ENCODE measurements at places on chromosomes 5 and 9. TPM values are rescaled to one million over a fixed set of nuclear protein-coding genes. Genes with fewer than 3 reads are reported as not detected.

- no peak for DNase-seq
These were observed 272.1 kb upstream of the IZUMO3 start for GRCh38 chr9:24817756-24818155.

The RIMOC1 gene
- 14.8 TPM for total RNA-seq

The S100Z gene
- not detected for total RNA-seq

The PGM5 gene
- total RNA-seq = 1.4 TPM

- no peak for DNase-seq
These were observed 89.7 kb upstream of the NR4A3 start for GRCh38 chr9:99731950-99732349.

GRCh38 chr9:123867034-123867433 lies 62.9 kb downstream of the DENND1A start:
- no peak for DNase-seq

- no peak for DNase-seq
These were observed 173.0 kb downstream of the HINT1 start for GRCh38 chr5:130992095-130992494.

The SLC36A3 gene
- not detected for total RNA-seq

The RXFP3 gene
- not detected for total RNA-seq

- no peak for DNase-seq
These were observed 4.4 kb upstream of the BASP1 start for GRCh38 chr5:17212996-17213395.

The BASP1 gene
- 57.8 TPM for total RNA-seq

DNA sequence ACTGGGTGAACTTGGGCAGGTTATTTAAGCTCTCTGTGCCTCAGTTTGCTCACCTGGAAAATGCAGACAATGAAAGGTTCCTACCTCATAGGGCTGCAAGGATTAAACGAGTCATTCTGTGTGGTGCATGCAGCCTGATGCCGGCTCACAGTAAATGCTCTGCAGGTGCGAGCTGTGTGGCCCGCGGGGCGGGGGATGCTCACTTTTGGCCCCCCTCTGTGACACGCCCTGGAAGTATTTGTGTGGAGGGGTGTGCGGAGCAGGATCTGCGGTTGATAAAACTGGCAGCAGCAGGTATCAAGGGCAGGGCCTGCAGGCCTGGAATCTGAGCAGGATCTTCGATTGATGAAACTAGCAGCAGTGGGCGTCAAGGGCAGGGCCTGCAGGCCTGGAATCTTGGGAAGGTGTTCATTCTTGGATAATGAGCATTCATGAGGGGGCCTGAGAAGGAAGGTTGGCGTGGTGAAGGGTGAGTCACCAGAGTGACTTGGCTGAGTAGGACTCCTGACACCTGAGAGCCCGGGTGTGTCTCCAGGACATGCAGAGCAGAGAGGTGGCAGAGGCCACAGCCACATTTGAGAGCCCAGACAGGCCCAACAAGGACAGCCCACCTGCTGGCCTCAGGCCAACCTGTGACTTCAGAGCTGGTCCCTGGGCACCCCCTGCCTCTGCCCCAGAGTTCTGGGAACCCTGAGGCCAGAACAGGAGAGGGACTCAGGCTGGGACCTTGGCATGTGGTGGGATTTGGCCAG lies 11.9 kb downstream of the UNC5A start:
- no peak for DNase-seq

The RNF145 gene
- 86.6 TPM for total RNA-seq

GRCh38 chr9:136055715-136056545 lies 39.2 kb downstream of the NACC2 start:
- no peak for DNase-seq

- DNase-seq = no peak
These were observed 75.0 kb downstream of the TTC39B start for GRCh38 chr9:15231788-15232635.

GRCh38 chr5:128341056-128341455 lies 197.0 kb downstream of the FBN2 start:
- DNase-seq = no peak

The HBEGF gene
- 59.6 TPM for total RNA-seq

DNA sequence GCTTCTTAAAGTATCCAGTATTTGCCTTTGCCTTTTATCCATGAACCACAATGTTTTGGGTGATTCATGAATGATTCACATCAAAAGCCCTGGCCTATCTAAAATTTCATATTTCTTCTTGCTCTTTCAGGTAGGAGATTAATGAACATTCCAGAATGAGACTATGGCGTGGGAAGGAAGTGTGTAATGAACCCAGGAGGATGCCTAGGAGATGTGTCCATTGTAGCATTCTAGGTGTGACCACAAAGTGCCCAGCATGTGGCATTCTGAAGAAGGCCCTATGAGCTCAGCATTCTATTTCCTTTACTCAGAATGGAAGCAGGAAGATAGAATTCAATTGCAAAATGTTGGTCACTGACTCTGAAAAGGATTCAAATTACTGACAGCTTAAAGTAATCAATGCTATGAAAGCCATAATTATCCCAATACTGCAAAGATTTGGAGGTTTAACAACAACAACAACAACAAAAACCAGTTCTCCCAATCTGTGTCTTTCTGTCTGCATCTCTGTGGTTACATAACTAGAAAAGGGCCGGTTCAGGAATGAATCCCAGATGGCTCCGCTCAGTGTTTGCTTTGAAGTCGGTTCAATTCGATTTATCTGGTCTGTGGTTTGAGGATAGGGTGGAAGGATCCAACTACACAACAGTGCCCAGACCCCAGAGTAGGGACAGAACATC lies 126.7 kb downstream of the FOXD1 start:
- no peak for DNase-seq

DNA sequence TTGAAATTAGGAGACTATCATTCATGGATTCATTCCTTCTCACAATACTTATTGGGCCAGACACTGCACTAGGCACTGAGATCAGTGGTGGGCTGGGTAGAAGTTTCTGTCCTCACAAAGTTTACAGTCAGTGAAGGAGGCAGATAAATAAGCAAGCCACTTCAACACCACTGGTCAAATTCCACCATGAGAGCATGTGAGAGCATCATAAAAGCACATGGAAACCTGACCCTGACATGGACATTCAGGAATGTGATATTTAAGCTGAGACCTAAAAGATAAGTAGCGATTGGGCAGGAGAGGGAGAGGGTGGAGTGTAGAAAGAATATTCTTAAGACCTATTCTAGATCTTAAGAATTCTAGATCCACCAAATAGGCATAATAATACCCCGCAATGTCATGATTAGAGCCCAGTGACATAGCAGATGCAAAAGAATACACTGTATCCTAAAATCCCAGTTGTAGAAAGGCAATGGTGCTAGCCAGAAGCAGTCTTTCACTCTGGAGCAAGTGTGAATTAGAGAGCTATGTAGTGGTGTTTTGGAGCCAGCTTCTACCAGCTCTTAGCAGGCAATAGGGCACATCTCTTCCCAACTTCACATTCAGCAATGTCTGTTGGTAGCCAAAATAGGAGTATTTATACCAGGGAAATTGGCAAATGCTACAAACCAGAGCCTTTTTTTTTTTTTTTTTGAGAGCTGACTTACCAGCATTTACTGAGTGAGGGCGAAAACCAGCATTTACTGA lies 46.4 kb downstream of the SH3RF2 start:
- no peak for DNase-seq

DNA sequence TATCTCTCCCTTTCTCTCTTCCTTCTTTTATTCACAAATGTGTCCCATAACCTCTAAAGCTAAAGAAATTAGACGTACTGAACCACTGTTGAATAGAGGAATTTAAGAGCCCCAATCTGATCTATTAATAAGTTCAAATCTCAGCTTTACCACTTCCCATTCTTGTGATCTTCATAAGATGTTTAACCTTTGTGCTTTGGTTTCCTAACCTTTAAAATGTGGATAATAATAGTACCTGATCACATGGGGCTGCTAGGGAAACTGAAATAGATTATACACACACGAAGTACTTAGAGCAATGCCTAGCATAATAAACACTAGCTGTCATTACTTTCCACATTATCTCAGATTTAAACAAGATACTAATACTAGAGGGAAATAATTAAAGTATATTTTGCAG lies 324.3 kb upstream of the SEMA6A start:
- no peak for DNase-seq

DNA sequence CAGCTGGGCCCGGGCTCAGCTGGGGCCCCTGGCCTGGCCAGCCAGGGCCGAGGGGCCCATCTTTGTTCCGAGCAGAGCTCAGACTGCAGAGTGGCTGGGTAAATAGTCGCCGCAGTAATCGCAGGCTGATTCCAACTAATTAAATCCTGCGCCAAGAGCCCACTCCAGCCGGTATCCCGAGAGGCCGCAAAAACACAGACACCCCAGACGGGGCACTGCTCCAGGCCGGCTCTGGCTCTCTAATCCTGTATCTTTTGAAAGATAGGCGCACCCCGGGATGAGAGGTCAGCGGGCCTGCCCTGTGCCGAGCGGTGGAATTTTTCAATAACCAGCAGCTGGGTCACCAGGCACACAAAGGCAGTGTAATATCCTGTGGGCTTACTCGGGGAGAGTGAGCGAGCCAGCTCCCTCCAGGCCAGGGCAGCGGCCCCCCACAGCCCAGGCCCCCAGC lies 57.7 kb downstream of the LMX1B start:
- no peak for DNase-seq

DNA sequence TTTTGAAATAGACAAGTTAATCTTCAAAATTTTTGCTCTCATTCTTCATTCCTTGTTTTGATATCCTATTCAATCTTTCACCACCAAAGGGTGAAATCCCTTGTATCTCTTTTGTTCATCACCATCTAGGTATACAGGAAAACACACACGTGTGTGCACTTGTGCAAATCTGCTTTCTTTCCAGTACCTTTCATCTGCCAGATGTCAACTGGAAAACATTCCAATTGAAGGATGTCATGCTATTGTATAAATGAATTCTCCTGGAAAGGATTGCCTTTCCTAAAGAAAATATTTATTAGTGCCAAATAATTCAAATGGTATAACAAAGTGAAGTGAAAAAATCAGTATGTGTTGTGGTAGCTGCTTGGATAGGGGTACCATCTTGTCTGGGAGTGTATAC lies 123.7 kb downstream of the RANBP17 start:
- no peak for DNase-seq

GRCh38 chr5:9207817-9208418 lies 338.0 kb downstream of the SEMA5A start:
- peak; percentile 3 for DNase-seq

GRCh38 chr9:72247549-72247948 lies 98.3 kb downstream of the GDA start:
- DNase-seq = no peak

- DNase-seq = no peak
These were observed 29.4 kb downstream of the OLFM1 start for GRCh38 chr9:135116881-135117280.

DNA sequence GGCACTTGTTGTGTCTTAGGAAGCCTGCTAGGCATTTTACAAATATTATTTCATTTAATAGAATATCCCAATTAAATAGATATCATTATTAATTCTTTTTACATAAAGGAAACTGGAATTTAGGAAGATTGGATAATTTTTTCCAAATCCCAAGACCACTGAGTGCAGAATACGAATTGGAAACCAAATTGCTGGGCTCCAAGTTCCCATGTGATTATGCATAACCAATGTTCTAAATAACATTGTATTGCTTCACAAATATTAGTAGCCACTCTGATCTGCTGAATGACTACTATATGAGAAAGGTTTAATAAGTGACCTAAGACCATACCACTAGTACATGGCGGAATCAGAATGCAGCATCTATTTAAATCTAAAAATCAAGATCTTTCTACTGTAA lies 57.7 kb downstream of the ALDH1A1 start:
- DNase-seq = no peak

DNA sequence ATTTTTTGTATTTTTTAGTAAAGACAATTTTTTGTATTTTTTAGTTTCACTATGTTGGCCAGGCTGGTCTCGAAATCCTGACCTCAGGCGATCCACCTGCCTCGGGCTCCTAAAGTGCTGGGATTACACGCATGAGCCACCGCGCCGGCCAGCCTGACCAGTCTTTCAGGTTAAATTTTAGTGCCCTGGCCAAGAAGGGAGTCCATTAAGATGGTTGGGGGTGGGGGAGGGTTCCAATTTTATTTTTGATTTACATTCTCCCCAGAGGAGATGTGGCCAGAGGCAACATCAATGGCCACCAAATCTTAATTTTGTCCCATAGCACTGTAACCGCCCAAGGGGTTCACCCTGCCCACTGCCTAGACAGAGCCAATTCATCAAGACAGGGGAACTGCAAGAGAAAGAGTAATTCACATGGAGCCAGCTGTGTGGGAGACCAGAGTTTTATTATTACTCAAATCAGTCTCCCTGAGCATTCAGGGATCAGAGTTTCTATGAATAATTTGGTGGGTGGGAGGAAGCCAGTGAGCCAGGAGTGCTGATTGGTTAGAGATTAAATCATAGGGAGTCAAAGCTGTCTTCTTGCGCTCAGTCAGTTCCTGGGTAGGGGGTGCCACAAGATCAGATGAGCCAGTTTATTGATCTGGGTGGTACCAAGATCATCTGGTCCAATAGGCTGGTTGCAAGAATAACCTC lies 24.7 kb downstream of the TBCA start:
- no peak for DNase-seq

- DNase-seq = no peak
These were observed 607 bp upstream of the KLHL3 start for GRCh38 chr5:137736496-137736895.

- peak; percentile 47 for DNase-seq
These were observed 250.2 kb upstream of the PTGER4 start for GRCh38 chr5:40429258-40430100.

The QRFP gene
- total RNA-seq = not detected

DNA sequence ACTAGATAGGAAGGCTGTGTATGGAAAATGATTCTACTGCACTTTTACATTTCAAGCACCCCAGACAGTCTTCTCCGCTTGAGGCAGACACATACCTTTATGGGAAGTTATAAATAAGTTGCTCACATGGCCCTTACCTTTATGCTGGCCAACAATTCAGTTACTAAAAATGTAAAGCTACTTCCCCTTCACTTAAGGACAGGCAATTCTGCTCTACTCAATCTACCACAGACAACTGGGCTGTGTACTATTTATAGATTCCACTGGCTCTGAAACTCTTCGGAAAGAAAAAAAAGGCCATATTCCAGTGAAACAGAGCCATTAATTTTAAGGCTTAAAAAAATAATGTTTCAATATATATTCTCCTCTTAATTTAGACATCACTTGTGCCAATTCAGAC lies 59.4 kb downstream of the ELAVL2 start:
- no peak for DNase-seq

DNA sequence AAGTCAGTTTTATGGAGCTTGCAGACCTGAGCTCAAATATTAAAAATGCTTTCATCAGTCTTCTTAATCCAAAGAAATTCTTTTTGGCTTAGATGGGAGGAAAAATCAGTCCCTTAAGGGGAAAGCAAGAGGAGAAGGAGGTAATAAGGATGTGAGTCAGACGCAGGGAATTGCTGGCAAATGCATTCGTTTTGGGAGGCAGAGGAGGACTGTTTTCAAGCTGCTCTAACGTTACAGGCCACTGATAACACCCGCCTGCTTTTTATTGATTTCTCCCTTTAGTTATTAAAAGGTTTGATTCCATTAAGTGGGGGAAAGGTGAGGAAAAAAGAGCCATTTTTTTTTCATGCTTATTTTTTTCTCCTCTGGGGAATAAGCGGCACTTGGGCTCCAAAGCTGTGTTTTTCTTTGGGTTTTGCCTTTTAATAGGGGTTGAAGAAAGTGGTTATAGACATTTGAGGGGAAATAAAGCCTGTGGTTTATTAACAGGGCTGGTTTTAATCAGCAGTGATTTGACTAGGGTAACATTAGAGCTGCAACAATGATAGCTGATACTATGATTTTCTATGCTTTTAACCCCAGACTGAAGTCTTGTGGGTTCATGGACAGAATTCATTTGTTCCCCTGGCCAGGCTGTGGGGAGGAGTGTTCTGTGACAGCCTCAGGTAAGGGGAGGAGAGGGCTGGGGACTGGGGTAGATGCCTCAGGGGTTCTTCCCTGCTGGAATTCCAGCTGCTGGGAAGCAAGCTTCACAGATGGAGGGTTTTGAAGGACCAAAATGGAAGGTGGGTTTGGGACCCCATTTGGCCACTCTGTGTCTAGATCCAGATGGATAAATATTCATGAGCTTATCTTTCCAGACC lies 225.2 kb downstream of the GAS1 start:
- no peak for DNase-seq
